GM12892 (cell line): ENCODE measurements at places on chromosomes 3 and 15.

DNA sequence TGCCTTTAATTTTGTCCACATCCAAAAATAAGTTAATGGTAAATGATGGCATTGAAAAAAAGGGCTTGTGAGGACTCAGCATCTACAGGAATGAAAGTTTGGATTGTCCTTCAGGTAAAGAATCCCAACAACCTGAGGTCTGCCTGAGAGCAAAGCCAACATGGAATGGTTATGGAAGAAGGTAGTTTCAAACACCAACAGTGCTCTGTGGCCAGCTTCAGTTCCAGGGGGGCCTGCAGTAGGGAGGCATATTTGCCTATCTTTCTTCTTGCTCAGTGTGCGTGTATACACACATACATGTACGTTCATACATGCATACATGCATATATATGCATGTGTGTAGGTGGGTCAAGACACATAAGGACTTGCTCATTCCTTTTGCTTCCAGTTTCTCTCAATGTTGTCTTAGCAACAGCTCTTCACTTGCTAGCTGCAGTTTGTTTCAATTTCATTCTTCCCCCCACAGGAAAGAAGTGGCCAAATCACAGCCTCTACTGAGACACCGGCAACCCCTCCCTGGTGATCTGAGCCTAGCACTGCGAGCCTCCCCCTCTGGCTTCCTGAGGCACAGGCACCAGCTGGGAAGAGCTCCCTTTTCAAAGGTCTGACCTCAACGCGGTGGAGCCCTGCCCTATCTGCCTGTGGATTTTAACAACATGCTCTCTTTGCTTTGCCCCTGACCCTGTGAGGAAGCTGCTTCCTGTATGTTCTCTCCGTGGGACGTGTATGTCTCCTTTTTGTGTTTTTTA is 146.2 kb downstream of the KLF13 start:
- peak; percentile 63 for DNase-seq

DNA sequence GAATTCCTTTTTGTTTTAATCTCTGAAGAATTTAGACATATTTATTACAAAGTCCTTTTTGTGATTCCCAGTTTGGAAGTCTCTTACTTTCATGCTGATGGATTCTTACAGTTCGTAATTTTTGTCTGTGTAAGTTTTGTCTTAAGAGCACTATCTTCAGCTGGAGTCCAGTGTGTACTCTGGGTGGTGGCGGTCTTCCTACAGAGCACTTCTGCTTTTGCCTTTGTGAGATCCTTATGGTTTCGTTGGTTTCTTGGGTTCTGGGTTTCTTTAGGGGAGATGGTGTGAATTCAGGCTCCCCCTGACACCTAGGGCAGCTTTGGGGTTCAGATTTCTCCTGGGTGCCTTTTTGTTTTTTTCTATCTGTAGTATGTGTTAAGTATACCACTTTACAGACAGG is 45.3 kb downstream of the PLS1 start:
- no peak for DNase-seq

DNA sequence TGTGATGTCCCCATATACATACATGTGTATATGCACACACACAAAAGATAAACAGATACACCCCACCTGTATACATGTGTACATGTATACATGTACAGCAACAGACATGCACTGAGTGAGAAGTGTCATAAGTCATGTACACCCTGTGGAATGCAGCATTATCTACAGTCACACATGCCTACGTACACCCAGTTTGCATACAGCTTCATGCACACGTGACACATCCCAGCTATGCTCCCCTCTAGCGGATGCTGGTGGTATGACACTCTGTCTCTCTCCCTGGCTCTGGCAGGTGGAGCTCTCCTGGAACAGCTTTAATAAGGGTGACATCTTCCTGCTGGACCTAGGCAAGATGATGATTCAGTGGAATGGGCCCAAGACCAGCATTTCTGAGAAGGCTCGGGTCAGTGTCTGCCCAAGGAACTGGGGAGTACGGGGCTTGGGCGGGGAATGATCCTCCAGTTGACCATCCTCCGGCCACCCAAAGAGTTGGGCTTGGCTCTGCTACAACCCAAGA is 6.3 kb downstream of the VILL start:
- DNase-seq: no peak

GRCh38 chr3:194343561-194343893 is 7.6 kb downstream of the CPN2 start:
- DNase-seq: no peak

- no peak for DNase-seq
Measured at GRCh38 chr3:9397906-9398699, 688 bp downstream of the SETD5 start.

DNA sequence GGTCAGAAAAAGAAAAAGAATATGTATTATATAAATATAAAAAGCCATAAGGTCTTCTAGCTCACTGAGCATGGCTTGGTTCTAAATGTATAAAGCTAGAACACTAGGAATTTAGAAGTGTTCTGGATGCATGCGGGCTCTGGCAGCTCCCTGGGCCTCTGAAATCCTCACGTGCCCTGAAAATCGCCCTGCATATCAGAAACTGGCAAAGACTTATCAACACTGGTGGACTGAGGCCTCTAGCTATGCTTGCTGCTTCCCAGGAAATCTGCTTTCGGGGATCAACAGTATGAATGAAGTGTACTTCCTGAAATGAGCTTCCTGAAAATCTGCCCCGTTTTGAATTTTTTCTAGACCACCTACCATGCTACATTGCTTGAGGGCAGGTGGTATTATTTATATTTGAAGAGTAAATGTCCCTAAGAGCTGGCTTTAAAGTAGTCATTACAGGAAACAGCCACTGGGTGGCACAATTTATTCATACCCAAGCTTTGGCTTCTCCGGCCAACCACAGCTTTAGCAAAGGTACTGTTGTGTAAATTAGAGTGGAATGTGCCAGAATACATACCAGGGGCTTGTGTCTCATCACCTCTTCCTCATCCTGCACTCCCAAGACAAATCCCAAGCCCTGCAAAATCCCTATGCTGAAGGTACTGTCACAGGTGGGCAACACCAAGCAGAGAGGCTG is 17.7 kb downstream of the CRTAP start:
- peak; percentile 38 for DNase-seq

- no peak for DNase-seq
Measured at GRCh38 chr15:85832394-85832793, 37.7 kb upstream of the KLHL25 start.

DNA sequence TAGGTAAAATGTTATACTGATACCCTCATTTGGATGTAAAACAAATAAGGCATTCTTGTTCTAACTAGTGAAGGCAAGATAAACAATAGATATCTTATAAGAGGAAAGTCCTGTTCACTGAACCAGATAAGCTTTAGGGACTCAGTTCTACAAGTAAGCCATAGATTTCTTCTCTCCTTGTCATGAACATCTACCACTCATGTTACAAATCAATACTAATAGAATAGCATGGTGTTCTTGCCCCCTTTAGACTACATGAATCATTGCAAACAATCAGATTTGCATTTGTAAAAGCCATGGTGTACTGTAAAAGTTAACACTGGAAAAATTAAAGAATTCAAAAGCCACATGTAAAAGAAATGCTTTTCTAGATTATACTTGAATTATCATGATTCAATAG is 500.1 kb downstream of the NLGN1 start:
- no peak for DNase-seq

GRCh38 chr15:75347222-75348033 is 589 bp downstream of the NEIL1 start:
- no peak for DNase-seq

DNA sequence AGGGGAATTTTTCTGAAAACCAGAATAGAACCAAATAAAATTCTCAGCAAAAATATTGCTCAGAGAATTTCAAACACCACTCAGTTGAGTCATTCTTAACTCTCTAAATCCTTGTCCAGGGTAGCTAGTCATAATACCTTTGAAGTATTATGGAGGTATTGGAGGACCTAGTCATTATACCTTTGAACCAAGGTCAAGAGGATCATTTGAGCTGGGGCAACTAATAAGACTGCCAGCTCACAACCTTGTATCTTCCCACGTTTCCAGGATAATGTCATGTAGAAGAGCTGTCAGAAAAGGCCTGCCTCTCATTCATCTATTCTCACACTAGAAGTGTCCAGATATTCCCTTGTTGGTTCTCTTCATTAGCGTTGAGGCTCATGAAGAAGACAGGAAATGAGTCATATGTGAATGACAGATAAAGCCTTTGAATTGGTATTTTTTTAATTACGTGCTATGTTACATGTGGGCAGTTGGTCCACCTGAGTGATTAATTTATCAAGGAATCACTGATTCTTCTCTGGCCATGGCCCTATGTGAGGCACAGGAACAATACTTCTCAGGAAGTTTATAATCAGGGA is 48.3 kb downstream of the TOPAZ1 start:
- DNase-seq: no peak

- no peak for DNase-seq
Measured at GRCh38 chr3:136708333-136708985, 43.7 kb downstream of the STAG1 start.
